ENCODE measurements at places on chromosomes 11 and 22.
A peak's percentile ranks its signal among the peaks of the same experiment; 100 is the strongest.

DNA sequence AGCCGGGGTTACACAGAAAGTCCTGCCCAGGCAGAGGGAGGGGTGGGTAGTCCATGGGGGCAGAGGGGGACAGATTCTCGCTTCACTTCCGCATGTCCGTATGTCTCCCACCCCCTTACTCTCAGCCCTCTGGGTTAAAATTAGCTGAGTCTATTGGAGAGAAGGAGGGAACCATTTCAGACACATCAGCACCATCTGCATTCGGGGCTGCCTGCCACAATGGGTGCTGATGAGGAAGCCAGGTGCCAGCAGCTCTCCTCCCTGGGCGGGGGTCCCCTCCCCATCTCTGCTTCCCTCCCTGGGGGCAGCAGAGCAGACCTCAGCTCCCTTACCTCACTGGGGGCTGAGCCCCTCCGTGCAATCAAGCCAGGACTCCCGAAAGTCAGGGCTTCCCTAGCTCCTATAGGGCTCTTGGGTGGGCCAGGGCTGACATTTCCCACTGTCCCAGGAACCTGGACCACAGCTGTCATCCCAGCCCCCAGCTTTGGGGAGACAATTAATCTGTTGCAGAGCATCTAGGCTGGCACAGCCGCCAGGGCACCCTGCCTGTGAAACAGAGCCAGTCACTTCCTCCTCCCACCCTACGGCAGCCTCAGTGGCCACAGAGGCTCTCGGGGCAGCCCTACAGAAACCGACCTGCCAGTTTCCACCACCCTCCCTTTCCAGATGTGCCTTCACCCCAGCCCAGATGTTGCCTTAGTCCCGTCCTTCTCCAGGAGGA, 67.3 kb downstream of the PDE2A start:
- DNase-seq: no peak

DNA sequence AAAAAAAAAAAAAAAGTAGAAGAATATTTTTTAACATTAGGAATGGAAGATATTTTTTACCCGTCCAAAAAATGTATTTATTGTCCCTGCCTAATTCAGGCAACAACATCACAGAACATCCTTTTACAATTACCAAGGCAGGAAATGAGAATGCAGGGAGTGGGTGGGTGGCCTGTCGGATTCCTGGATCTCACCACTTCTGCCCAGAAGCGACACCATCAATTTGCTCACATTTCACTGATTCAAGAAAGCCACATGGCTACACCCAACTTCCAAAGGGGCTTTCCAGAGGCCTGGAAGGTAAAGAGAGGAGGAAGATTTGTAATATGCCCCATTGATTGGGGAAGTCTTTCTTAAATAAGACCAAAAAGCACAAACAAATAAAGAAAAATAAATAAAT, 93.8 kb upstream of the CLPB start:
- DNase-seq: no peak

- DNase-seq: no peak
Observed at GRCh38 chr11:1211838-1212237, 11.0 kb upstream of the MUC5B start.

- no peak for DNase-seq
Observed at GRCh38 chr11:96052921-96053651, 129.2 kb upstream of the MTMR2 start.

DNA sequence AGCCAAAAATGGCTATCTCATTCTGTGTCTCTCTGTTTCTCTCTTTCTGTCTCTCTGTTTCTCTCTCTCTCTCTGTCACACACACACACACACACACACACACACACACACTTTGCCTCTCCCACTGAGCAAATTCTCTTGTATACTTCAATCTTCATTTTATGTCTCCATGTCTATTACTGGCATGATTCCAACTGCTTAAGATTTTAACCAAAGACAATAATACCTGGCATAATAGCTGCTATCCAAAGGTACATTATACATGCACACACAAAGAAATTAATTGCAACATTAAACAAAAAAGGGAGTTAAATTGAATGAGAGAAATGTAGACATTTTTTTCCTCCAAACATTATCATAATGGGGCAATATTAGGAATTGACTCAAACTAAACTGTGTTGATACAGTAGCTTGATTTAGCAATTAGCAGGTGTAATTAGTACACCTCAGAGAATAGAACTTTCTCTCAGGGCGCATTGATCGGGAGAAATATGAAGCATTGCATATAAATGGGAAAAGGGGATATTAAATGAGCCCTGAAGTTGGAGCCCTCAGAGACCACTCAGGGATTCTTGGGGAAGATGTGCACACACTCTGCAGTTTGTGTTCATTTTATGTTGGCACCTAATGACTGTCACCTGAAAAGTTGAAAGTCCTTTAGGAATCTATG, 17.4 kb upstream of the SLC1A2 start:
- no peak for DNase-seq

DNA sequence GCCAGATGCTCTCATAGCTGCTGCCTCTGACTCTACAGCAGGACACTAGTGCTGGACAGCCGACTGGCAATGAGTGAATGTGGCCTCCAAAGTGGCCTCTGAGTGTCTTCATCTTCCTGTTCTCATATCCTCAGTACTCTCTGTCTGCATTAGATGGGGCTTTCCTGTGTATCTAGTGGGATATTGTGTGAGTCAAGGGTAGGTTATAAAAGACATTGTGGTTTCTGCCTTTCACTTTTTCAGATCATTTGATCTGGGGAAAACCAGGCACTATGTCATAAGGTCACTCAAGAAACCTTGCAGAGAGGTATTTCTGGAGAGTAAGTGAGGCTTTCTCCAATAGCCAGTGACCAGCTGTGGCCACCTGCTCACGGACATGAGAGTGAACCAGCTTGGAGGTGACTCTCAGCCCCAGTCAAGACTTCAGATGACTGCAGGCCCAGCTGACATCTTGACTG, 333.6 kb upstream of the NCAM1 start:
- no peak for DNase-seq

- DNase-seq: no peak
Observed at GRCh38 chr11:71566081-71566620, 788 bp downstream of the KRTAP5-10 start.

DNA sequence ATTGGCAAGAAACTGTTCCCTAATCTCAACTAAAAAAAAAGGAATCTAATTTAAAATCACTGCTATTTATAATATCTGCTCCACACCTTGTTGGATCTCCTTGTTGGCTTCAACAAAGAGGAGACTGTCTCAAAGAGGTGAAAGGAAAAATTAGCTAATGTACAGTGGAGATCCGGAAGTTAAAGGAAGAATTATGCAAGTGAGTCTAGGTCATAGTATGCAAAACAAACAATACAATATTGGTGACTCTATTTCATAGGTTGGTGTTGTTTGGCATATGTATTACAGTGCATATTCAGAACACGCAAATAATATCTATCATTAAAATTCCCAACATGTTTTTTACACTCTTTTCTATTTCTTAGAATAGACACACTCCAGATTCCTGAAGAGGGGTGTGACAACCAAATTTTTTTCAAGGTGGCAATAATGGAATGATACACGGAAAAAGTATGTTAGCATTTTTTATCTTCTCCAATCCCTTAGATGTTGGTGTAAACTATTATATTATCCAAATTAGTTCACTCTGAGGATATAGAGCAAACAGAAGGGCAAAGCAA, 685.3 kb downstream of the KCNA4 start:
- no peak for DNase-seq

GRCh38 chr11:33974804-33975203, 76.7 kb upstream of the CAPRIN1 start:
- DNase-seq: no peak

DNA sequence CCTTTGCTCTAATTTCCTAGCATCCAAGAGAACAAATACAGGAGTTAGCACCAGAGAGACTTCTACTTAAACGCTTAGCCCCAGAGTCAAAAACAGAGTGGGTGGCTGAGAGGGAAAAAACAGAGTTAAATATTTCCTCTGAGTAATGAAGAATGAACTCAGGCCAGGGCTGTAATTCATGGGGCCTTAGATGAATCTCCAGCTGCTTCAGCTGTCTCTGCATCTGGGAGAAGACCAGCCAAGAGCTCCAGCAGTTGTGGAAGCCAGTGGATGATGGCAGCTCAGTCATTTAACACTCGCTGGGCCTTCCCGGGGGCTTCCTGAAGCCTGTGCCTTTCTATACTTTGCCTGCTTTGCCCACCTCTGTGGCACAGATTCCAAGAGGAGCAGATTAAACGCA, 5.7 kb upstream of the ADAMTS15 start:
- no peak for DNase-seq

DNA sequence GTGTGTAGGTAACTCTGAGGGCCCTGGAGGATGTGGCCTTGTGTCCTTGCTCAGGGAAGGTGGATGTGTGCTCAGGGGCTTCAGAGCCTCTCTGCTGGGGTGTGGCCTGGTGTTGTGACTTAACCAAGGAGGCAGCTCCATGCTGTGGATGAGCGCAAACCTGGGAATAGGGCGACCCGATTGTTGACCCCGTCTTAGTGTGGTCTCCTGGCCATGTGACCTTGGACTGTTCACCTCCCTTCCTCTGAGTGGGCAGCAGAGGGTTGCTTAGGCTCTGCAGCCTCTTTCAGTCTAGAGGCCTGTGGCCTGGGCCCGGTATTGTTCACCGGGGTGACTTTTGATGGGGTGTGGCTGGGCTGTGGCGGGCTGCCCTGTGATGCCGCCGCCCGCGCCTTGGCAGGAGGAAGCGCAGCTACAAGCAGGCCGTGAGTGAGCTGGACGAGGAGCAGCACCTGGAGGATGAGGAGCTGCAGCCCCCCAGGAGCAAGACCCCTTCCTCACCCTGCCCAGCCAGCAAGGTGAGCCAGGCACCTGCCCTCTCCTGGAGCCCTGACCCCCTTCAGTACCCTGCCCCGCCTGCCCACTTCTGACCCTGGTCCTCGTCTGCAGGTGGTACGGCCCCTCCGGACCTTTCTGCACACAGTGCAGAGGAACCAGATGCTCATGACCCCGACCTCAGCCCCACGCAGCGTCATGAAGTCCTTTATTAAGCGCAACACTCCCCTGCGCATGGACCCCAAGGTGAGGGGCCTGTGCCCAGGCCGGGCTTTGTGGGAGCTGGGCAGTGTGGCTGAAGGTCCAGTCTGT, 16.7 kb downstream of the INCENP start:
- DNase-seq: no peak

DNA sequence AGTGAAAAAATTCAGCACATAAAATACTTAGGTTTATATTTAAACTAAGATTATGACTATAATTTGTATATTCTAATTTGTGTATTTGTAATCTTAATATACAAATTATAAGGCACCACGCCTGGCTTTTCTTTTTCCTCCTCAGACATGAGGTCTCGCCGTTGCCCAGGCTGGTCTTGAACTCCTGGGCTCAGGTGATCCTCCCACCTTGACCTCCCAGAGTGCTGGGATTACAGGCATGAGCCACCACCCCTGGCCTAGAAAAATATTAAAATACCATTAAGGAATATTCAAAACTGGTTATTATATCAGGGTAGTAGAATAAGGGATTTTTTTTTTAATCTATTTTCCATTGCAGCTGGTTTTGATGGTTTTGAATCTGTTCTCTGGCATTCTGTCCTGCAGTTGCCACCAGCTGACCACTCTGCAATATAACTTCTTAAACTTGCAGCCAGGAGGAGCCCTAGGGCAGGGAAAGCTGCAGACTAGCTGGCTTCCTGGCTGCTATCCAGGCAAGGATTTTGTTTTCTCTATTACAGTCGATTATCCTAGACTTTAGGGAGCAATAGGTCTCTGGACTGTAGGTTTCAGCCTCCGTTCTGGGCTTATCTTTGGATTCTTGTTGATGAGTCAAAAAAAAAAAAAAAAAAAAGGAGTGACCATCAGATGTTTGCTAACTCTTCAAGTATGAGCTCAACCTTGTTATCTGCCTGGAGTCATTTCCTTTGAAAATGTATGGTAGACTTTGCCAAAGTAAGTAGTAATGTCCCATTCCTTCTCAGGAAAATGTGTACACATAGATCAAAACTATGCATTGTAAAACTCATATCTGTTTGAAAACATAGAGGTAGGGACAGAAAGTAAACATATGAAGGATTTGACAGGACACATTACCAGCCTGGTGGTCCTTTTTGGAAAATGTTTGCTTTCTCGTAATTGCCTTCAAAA, 13.2 kb downstream of the POLA2 start:
- DNase-seq: peak; percentile 32

- no peak for DNase-seq
Observed at GRCh38 chr11:73193251-73194033, 24.6 kb upstream of the P2RY2 start.

- DNase-seq: no peak
Observed at GRCh38 chr11:20056950-20057943, 103.0 kb downstream of the DBX1 start.

- DNase-seq: no peak
Observed at GRCh38 chr11:81036168-81036870, 1595.5 kb upstream of the TENM4 start.

- no peak for DNase-seq
Observed at GRCh38 chr11:120259988-120260565, 20.1 kb downstream of the POU2F3 start.
